ENCODE measurements at places on chromosomes 1 and 21.

GRCh38 chr1:174652569-174653280 lies 205.0 kb downstream of the GPR52 start:
- DNase-seq: no peak

GRCh38 chr1:209627732-209628196 lies 24.5 kb downstream of the LAMB3 start:
- peak; percentile 68 for DNase-seq

DNA sequence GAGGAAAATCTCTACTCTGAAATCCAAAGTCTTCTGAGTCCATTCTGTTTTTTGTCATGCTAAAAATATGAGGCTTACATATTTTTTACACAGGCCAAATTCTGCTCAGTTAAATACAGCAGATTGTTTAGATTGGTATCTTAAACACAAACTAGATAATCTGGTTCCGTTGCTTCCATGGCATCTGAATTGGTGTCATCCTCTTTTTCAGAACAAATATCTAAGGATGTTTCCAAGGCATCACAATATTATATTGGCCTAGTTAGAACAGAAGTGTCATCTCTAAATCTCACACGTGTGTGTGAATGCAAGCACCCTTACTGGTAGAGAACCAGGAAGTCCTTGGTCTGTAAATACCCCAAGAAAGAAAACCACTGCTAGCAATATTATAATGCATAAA lies 151.2 kb downstream of the NRIP1 start:
- no peak for DNase-seq

DNA sequence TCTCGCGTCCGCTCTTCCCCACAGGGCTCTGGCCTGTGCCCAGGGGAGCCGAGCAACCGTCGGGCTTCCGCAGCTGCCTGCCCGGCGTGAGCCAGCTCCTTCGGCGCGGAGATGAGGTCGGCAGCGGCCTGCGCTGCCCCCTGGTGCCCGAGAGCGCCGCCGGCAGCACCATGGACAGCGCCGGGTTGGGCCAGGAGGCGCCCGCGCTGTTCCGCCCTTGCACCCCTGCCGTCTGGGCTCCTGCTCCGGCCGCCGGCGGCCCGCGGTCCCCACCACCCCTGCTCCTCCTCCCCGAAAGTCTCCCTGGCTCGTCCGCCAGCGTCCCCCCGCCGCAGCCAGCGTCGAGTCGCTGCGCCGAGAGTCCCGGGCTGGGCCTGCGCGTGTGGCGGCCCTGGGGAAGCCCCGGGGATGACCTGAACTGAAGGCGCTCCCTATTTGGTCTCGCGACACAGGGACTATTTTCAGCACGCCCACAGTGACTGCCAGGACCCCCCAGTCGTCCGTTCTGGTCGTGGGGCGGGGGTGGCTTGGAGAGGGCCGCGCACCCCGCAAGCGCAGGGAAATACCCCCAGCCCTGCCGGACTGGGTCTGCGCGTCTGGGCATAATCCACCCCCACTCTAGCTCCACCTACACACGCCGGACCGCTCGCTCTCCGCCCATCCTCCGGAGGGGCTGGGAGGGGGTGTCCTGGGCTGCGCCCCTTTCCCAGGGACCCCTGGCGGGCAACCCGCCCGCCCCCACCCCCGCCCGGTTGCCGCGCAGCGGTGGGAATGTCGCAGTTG lies 1.3 kb downstream of the HES3 start:
- DNase-seq: peak; percentile 88

GRCh38 chr21:46323227-46323709 lies 402 bp downstream of the C21orf58 start:
- DNase-seq: no peak

GRCh38 chr1:171280599-171280998 lies 32.3 kb downstream of the FMO1 start:
- DNase-seq: no peak
